ENCODE measurements at places on chromosomes 2 and 18. TPM values are rescaled to one million over a fixed set of nuclear protein-coding genes. Genes with fewer than 3 reads are reported as not detected.

DNA sequence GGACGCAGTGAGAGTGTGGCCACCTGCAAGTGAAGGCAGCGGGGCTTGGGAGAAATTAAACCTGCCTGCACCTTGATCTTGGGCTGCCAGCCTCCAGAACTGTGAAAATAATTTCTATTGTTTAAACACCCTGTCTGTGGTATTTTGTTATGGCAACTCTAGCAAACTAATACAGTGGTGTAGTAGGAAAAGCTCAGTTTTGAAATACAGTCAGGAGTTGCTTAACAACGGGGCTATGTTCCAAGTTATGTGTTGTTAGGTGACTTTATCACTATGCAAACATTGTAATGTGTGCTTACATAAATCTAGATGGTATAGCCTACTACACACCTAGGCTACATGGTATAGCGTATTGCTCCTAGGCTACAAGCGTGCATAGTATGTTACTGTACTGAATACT lies 93.4 kb upstream of the FN1 start:
- H3K27ac ChIP-seq = no peak overlapping the region
- no peaks in the 10 kb centered on the region for H3K4me1 ChIP-seq
- no peaks in the 10 kb centered on the region for H3K27me3 ChIP-seq
- H3K4me3 ChIP-seq = no peak overlapping the region

- H3K36me3 ChIP-seq = no peaks in the 10 kb centered on the region
- peak overlapping the region; percentile 97 for H3K27ac ChIP-seq
- peak overlapping the region; percentile 86 for H3K4me3 ChIP-seq
- H3K27me3 ChIP-seq = no peaks in the 10 kb centered on the region
- H3K4me1 ChIP-seq = no peaks in the 10 kb centered on the region
- no peak for DNase-seq
These were observed 1.4 kb upstream of the SLC20A1 start for GRCh38 chr2:112644155-112644932.

- peaks cover 12% of the 10 kb centered on the region for H3K4me1 ChIP-seq
- no peaks in the 10 kb centered on the region for H3K36me3 ChIP-seq
- no peak overlapping the region for H3K4me3 ChIP-seq
- H3K27me3 ChIP-seq = no peaks in the 10 kb centered on the region
- peak overlapping the region; percentile 71 for H3K27ac ChIP-seq
These were observed 33.4 kb upstream of the ITGA6 start for GRCh38 chr2:172394002-172394401.

GRCh38 chr2:133362061-133362476 lies 206.2 kb downstream of the NCKAP5 start:
- H3K27ac ChIP-seq = peak overlapping the region; percentile 5
- H3K27me3 ChIP-seq = no peaks in the 10 kb centered on the region
- no peaks in the 10 kb centered on the region for H3K4me1 ChIP-seq

DNA sequence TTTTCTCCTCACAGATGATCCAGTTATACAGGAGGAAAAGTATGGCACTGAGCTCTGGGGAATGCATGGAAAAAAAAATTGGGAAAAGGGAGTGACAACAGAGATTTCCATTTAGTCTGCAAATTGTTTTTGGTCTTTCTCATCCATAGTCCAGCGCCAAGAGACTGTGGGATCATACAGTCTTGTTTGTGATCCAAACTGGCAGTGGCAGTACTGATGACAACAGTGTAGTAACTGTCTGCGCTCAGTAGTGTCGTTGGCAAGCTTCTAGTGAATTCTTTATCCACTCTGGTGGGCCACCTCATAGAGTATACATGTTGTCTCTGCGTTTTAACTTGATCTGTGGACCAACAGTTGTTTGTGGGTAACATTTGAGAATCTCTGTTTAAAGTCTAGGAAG lies 37.9 kb downstream of the GALNT1 start:
- H3K36me3 ChIP-seq = no peaks in the 10 kb centered on the region
- H3K27ac ChIP-seq = peak overlapping the region; percentile 23
- H3K4me3 ChIP-seq = no peak overlapping the region
- no peaks in the 10 kb centered on the region for H3K27me3 ChIP-seq

The SLC4A3 gene
- total RNA-seq = 4.7 TPM

DNA sequence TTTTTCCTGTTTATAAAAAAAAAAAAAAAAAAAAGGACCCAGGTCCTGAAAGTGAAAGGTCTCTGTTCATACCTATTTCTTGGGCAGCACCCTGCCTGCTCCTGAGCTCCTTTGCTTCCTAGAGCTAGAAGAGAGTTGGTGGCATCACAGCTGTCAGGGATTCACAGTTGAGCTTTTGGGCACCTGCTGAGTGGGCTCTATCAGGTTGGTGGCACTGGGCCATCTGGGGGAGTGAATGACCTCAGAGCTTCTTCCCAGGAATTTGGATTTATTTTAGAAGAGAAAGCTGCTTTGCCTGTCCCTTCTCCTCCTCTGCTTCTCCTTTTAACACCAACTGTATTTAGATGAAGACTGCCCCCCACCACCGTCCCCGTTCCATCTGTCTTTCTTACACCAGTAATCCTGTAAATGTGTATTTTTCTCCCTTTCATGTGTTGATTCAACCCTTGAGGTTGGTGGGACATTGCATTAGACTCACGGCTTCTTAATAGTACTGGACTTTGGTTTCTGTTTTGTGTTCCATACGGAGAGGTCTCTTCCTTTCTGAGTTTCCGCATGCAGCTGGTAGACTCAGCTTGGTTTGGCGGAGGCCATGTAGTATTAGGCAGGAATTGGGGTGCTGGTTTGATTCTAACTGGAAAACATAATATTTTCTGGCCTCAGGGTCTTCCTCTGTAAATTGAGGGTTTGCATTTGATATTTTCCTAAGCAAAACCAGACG lies 7.6 kb upstream of the MGAT5 start:
- DNase-seq = no peak
- no peaks in the 10 kb centered on the region for H3K4me1 ChIP-seq
- no peaks in the 10 kb centered on the region for H3K36me3 ChIP-seq
- no peak overlapping the region for H3K4me3 ChIP-seq
- H3K27ac ChIP-seq = no peak overlapping the region
- H3K27me3 ChIP-seq = no peaks in the 10 kb centered on the region

DNA sequence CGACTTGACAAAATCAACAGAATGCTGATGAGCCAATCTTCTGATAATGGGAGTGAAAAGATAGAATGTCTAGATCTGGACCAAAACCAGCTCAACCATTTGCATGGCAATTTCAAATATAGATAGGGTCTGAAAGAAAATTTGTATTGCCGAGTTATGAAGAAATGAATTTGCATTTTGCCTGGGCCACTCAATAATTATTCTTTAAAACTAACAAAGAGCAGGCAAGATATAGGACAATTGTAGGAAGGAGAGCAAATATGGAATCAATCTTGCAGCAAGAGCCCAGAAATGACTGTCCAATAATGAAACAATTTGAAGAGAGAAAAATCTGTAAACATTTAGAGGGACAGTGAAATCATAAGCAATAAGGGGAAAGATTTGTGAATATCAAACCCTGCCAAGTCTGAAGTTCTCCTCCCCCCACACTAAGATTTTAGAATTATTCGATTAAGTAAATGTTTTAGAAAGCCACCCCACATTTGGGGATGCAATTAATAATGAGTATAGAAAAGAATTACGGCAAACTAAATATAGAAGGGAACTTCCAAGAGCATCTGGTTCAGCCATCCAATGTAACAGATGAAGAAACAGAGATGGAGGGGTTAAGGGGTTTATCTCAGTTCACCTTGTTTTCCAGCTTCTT lies 377.4 kb downstream of the SETBP1 start:
- H3K27me3 ChIP-seq = no peaks in the 10 kb centered on the region
- no peak overlapping the region for H3K27ac ChIP-seq
- H3K4me1 ChIP-seq = no peaks in the 10 kb centered on the region
- H3K4me3 ChIP-seq = no peak overlapping the region
- H3K36me3 ChIP-seq = no peaks in the 10 kb centered on the region

DNA sequence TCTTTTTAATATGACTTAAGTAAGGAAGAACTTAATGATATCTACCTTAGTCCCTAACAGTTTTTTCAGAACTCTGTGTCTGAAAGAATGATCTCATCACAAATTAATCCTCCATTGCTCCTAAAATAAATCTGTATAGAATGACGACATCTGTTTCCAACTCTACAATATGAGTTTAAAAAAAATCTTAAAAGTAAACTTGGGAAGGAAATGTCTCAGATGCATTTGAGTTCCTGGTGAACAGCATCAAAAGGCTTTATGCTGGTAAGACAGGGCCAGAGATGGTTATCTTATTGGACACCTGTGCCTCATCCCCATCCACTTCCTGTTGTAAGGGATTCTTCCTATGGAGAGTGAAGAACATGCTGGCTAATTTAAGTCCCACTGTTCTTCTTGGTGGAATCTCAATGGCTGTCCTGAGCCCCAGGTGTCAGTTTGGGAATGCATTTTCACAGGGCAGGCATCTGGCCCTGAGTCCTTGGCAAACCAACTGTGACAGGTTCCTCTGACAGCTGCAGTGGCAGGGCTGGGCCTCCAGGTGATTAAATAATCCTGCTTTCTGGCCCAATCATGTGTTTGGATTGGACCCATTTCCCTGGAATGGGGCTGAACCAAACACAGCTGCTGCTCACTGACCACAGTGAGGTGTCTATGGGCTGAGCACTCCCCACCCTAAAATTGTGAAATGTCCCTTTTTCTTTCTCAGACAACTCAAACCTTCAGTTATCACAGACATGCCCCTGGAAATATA lies 12.9 kb upstream of the NCKAP5 start:
- H3K27ac ChIP-seq = no peak overlapping the region
- no peaks in the 10 kb centered on the region for H3K27me3 ChIP-seq
- no peaks in the 10 kb centered on the region for H3K4me1 ChIP-seq

The RAB1A gene
- total RNA-seq = 107 TPM

DNA sequence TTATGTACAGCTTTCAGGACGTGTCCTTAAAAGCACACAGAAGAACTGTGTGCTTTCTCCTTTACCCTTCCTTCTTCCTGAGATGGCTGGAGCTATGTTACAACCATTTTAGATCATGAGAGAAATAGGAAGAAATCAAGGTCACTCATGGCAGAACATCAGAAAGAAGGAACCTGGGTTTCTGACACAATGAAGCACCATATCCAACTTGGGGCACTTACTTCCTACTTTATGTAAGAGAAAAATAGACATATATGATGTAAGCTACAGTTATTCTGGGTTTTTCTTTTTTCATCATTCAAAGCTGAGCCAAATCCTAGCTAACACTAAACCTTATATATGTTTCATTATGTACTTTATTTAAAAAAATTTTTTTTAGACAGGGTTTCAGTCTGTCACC lies 79.5 kb downstream of the FAM161A start:
- H3K4me3 ChIP-seq = no peak overlapping the region
- H3K27me3 ChIP-seq = no peaks in the 10 kb centered on the region
- no peaks in the 10 kb centered on the region for H3K4me1 ChIP-seq
- no peak for DNase-seq
- H3K36me3 ChIP-seq = no peaks in the 10 kb centered on the region

The IL1B gene
- total RNA-seq = not detected

DNA sequence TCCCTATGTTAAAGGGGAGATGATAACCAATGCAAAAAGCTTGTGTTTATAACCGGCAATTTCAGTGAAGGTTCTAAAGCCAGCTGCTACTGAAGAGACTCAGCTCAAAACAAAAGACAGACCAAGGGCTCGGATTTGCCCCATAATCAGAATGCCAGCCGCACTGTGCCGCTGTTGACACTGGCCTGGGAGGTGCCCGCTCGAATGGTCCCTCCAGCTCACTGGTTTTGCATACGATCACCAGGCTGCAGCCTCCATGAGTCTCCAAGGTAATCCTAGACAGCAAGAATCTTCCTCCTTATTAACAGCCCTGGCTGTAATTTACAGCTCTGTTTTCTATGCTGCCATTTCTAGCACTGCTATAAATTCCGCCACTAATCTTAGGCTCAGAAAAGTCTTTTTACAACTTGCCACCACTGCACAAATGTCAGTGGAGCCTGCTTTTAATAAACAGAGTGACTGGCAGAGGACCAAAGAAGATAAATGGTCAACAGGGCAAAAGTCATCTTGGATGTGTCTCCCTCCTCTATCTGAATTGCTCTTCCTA lies 155.7 kb upstream of the SH3BP4 start:
- H3K4me3 ChIP-seq = no peak overlapping the region
- DNase-seq = no peak
- no peaks in the 10 kb centered on the region for H3K4me1 ChIP-seq
- no peak overlapping the region for H3K27ac ChIP-seq
- H3K27me3 ChIP-seq = no peaks in the 10 kb centered on the region

DNA sequence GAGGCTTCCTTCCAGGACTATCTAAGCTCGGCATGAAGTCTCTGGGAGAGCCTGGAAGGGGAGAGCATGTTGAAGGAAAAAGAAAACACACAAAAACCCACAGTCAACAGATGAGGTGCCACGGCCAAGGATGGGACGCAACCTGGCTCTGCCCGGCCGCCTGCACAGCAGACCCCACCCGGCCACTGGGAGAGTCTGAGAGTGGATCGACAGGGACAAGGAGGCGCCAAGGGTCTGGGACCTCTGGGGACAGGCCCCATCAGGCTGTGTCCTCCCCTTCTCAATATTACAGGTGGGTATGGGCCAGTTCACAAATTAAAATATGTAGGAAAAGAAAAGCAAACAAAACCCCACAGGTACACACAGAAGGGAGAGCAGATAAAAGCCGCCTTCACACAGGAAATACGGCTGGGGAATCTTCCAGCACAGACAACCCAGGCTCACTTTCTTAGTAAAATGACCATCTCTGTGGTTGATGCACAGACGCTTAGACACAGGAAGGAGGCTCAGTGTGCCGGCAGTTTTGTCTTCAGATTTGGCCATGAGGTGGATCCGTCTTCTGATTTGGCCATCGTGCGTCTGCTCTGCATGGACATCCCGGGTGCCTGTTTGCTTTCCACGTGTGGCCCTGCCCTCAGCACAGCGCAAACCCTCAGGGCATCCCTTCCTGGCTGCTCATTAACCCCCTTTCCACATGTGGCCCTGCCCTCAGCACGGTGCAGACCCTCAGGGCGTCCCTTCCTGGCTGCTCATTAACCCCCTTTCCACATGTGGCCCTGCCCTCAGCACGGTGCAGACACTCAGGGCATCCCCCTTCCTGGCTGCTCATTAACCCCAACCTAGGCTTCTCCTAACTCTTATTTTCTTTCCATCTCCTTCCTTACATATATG lies 138.4 kb downstream of the EIPR1 start:
- DNase-seq = no peak
- no peaks in the 10 kb centered on the region for H3K36me3 ChIP-seq
- no peak overlapping the region for H3K27ac ChIP-seq
- no peak overlapping the region for H3K4me3 ChIP-seq
- H3K27me3 ChIP-seq = no peaks in the 10 kb centered on the region

The PAIP2B gene
- 13.0 TPM for total RNA-seq

The MYO7B gene
- not detected for total RNA-seq

The DPYSL5 gene
- not detected for total RNA-seq

DNA sequence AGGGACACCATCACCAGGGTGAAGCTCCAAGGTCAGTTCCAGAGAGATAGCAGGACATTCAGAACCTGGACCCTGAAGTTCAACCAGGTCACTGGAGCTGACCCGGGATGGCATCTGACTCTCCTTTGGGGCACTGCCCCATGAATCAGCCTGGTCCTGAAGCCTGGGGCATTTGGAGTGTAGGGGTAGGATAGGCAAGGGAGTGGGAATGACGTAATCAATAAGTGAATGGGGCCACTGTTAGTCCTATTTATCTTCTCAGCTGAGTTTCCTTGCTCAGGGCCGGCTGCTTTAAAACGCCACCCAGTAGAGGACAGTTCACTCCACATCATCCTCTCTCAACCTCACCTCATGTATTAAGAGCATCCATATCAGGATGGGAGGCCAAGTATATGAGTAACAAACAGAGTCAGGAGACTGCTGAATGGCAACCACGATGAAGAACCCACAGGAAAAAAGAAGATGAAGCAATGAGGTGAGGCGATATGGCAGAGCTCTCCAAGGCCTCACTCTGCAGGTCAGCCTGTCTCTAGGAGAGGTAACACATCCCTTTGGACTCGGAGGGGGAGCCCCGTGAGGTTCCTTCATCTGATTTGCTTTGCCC lies 1.8 kb upstream of the RFX8 start:
- no peak overlapping the region for H3K27ac ChIP-seq
- DNase-seq = no peak
- no peaks in the 10 kb centered on the region for H3K36me3 ChIP-seq
- H3K4me3 ChIP-seq = no peak overlapping the region
- no peaks in the 10 kb centered on the region for H3K27me3 ChIP-seq
- H3K4me1 ChIP-seq = no peaks in the 10 kb centered on the region

Data from breast epithelium (tissue), 4 donors.